ENCODE measurements at places on chromosomes 6 and 20.

DNA sequence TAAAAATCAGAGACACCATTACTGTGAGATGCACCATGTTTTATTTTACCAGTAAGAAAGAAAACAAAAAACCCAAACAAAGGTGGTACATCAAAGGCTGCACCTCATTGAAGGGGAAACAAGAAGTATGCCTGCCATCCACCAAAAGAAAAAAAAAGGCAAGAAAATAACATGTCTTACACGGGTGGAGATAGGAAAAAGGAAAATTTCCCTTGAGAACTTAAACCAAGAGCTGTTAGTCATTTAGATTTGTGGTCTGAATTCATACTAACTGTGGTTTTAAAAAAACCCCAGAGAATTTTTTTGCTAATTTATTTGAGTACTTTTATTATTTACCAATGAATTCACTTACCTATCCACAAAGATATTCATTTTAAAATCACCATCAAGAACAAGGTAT, 144.0 kb downstream of the LRRC1 start:
- no peak for DNase-seq

GRCh38 chr20:391041-391711, 10.6 kb downstream of the TRIB3 start:
- no peak for DNase-seq

- no peak for DNase-seq
Measured at GRCh38 chr20:52493171-52493721, 301.7 kb upstream of the ZFP64 start.

- peak; percentile 64 for DNase-seq
Measured at GRCh38 chr6:134041093-134041492, 11.3 kb downstream of the SLC2A12 start.

DNA sequence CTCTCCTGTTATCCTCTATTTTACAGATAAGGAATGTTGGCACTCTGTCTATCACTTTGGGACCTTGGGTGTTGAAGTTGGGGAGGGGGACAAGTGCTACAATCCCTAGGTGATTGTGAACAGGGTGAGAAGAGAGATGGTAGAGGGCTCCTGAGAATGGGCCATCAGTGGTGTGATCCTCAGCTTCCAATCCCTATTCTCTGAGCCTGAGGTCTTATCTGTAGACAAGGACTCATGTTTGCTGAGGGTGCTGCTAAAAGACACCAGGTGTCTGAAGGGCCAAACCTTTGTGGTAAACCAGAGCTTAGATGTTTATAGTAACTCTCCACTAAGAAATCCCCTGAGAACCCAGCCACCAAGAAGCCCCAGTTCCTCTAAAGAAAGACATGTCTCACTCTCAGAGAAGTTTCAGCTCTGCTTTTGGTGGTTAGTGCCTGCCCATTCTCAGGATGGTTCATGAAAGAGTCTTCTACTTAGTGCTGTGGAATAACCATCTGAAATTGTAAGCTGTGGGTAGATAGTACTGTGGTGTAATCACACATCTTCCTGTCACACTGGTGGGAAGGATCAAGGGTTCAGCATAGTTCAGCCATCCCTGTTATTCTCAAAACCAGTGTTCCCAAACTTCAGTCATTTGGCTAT, 58.2 kb upstream of the IL20RA start:
- DNase-seq, result peak; percentile 18

DNA sequence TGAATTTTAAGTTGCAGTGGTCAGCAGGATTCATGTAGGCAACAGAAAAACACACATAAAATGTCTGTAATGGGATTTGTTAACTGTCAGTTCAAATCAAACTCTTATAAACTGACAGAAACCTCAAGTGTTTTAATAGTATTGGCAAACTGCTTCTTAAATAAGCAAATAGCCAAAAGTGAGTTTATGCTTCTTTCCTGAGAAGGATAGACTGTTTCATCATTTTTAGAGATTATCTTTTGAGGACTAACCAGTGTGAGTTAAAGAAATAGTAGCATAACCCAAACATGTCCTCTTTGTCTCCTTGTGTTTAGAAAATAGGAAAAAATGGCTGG, 68.0 kb downstream of the AIG1 start:
- DNase-seq, result no peak

- DNase-seq, result no peak
Measured at GRCh38 chr6:72553531-72554511, 68.0 kb upstream of the KCNQ5 start.

GRCh38 chr6:45608252-45608913, 230.6 kb upstream of the SUPT3H start:
- no peak for DNase-seq

- DNase-seq, result no peak
Measured at GRCh38 chr6:160256445-160256844, 2.2 kb downstream of the SLC22A2 start.

DNA sequence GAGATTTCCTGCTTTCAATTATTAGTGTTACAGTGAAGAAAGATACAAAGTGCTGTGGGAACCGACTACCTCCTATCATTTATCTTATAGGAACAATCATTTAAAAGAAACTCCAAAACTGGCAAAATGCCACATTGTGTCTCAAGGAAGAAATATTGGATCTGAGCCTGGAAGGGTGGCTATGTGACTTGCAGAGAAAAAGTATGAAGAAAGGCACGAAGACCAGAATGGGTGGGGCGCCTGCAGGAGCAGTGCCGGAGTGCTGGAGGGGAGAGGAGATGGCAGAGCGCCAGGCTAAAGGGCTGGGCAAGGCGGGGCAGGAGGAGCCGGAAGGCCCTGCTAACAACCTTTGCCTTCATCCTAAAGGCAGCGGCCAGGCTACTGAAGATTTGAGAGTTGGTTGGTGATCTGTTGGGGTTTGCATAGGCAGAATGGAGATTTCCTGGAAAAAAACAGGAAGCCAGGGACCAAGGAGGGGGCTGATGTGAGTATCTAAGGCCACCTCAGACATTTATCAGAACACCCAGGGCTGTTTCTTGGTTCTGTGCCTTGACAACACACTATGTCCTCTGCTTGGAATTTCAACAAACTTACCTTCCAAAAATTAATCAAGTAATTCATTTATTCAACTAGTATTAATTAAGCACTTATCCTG, 125.6 kb downstream of the MAFB start:
- peak; percentile 5 for DNase-seq

DNA sequence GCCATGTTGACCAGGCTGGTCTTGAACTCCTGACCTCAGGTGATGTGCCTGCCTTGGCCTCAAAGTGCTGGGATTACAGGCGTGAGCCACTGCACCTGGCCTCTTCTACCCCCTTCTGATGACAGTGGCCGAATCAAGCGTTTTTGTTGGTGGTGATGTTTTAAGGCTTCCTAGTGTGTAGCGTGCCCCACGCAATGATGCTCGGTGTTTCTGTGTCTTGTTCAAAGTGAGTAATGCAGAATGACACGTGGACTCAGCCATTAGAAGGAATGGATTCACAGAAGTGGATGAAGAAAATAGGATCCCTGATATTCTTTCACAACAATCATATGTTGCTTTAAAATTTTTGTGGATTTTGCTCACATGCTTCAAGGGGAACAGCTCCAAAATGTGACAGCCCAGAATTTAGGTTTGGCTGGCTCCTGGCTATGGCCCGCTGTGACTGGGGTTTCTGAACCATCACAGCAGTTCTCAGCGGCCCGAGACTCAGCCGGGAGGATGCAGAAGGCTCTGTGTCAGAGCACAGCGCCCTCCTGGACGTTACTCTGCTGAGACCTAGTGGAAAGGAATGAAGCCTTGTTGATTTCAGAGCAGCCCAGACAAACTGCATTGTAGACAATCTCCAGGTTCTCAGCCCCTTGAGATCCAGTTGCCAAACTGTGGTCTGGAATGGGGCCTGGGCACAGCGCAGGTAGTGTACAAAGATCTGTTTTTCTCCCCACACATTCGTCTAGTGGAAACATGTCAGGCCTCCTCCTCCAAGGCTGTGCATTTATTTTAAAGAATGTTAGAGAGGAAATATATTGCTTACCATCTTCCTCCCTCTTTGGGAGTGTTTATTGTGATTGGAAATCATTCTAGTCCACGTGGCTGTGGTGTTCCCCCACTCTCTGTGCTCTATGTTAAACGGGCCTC, 57.6 kb upstream of the TIAM2 start:
- no peak for DNase-seq

GRCh38 chr6:4794140-4794707, 18.0 kb downstream of the CDYL start:
- DNase-seq, result no peak

DNA sequence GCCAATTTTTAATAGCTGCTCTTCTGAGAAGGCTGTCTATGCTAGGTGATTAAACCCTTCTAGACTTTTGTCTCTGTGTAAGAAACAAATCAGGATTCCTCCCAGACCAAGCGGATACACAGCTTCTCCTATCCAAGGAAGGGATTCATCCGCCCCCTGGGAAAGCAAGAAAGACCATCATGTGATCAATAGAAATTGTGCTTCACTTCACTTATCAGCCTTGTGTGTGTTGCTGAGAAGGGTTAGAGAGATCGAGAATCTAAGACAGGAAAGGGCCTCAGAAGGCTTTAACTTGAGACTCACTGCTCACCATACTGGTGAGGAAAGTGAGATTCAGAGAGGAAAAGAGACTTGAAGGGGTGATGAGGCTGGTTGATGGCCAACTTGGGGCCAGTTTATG, 1.5 kb downstream of the ABCC10 start:
- no peak for DNase-seq

DNA sequence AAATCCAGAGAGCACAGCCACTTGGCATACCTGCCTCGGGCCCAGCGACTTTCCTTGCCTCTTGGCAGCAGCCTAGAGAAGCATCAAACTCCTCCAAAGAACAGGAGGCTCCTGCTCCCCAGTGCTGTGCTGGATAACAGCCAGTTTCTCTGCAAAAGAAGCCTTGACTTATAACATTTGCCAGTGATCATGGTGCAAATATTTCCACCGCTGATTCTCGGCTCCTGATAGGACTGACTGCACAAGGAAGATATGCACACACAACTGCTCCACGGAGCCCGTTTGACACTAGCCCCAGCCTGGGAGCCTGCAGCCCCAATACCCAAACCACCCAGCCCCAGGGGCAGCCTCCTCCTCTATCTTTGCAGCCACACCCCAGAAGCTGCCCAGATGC, 17.5 kb downstream of the ACSS1 start:
- no peak for DNase-seq

GRCh38 chr6:123329337-123329736, 307.4 kb downstream of the TRDN start:
- DNase-seq, result no peak

DNA sequence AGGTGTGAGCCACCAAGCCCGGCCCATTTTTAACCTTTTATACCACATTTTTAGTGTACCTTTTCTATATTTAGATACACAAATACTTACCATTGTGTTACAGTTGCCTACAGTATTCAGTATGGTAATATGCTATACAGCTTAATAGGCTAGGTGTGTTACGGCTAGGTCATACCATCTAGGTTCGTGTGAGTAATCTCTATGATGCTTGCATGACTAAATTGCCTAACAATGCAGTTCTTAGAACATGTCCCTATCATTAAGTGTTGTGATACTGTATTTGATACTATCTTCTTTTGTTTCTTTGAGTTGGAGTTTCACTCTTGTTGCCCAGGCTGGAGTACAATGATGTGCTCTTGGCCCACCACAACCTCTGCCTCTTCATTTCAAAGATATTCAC, 387.7 kb upstream of the SASH1 start:
- no peak for DNase-seq

DNA sequence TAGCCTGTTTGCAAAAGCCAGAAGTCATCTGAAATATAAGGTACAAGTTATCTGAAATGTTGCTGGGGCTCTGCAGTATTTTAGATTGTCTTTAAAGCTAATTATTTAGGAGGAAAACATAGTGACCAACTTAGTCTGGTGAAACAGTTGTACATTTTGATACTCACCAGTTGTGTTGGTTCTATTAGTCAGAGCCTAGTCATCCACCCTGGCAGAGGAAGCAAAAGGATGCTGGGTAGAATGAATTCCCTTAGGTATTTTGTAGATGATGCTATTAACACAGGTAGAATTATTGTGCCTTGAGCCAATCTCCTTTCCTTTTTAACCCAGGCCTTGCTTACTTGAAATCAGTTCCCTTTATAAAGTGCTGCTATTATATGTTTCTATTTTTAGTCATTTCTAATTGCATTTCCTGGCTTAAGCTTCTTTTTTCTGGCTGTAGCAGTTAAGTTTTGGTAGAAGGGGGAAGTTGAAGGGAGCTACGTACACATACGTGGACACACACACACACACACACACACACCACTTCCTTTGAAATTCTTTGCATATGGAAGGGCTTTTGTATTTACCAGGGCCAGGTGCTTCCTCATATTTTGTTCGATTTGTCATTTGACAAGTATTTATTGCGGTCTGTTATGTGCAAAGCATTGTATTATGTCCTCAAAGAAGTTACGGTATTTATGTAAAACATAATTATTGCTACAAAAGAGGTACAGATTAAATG, 82.4 kb downstream of the RTN4IP1 start:
- peak; percentile 67 for DNase-seq

- no peak for DNase-seq
Measured at GRCh38 chr20:57082357-57082945, 184.0 kb downstream of the BMP7 start.

DNA sequence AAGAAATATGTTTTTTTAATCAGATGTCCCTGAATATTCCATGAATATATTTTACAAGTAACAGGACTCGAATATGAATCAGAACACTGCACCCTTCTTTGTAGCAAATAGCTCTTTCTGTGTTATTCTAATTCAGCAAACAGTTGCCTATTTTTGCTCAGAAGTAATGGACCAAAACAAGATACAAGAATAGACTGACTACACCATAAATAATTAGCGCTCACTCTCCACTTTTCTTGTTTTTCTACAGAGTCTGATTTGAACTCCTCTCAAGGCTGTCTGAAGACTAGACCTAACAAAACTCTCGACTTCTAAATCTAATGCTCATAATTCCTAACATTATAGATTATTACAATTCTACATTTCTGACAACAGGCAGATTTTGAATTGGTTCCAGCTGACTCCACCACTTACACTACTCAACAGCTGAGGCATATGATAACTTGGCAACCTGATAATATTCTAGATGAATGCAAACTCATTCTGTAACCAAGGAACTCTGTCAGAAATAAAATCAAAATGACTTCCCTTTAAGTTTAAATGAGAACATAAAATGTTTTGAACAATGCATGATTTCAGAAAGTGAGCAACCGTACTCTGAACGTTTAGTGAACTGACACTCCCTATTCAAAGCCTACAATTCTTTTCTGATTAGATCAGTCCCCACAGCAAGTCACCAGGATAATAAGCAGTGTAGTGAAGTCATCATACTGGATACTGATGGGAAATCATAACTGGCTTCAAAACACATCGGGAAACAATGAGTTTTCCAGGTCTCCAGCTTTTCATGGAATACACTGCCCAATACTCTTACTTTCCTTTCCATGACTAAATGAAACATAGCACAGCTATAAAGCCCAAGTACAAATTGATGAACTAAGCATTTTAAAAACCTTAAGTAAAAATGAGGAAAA, 114.2 kb upstream of the BEND6 start:
- DNase-seq, result no peak

- peak; percentile 50 for DNase-seq
Measured at GRCh38 chr6:31356216-31356945, 598 bp downstream of the HLA-B start.

- DNase-seq, result no peak
Measured at GRCh38 chr20:16187956-16188616, 385.2 kb downstream of the KIF16B start.

DNA sequence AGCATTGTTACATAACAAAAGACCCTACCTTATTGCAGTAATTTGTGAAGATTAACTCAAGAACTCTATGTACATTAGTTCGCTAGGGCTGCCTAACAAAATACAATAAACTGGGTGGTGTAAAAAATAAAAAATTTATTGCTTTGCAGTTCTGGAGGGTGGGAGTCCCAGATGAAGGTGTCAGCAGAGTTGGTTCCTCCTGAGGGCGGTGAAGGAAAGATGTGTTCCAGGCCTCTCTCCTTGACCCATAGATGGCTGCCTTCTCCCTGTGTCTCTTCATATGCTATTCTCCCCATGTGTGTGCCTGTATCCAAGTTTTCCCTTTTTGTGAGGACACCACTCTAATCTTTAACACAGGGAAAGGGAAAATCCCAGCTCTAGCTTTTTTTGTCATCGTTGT, 305 bp upstream of the VNN1 start:
- DNase-seq, result no peak
